ENCODE measurements at places on chromosomes 3 and 15.

GRCh38 chr3:119662604-119663373 is 2.4 kb upstream of the POPDC2 start:
- no peak for DNase-seq

GRCh38 chr3:71413572-71413971 is 170.0 kb downstream of the FOXP1 start:
- no peak for DNase-seq

- no peak for DNase-seq
These were observed 187.5 kb upstream of the HES1 start for GRCh38 chr3:193948459-193948858.

- DNase-seq = no peak
These were observed 40.7 kb downstream of the DENND6A start for GRCh38 chr3:57652203-57652602.

- no peak for DNase-seq
These were observed 88.6 kb downstream of the GTPBP8 start for GRCh38 chr3:113079218-113079961.

DNA sequence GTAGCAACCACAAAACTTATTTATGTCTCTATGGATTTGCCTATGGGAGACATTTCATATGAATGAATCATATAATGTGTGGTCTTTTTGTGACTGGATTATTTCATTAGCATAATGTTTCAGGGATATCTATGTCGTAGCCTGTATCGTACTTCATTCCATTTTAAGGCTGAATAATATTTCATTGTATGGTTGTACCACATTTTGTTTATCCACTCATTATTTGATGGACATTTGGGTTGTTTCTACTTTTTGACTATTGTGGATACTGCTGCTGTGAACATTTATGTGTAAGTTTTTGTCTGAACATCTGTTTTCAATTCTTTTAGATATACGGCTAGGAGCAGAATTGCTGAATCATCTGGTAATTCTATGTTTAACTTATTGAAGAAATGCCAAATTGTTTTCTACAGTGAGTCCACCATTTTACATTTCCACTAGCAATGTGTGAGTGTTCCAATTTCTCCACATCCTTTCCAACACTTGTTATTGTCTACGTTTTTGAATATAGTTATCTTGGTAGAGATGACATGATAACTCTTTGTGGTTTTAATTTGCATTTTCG is 134.4 kb upstream of the DAZL start:
- no peak for DNase-seq

GRCh38 chr15:81256916-81257315 is 60.2 kb downstream of the IL16 start:
- no peak for DNase-seq

DNA sequence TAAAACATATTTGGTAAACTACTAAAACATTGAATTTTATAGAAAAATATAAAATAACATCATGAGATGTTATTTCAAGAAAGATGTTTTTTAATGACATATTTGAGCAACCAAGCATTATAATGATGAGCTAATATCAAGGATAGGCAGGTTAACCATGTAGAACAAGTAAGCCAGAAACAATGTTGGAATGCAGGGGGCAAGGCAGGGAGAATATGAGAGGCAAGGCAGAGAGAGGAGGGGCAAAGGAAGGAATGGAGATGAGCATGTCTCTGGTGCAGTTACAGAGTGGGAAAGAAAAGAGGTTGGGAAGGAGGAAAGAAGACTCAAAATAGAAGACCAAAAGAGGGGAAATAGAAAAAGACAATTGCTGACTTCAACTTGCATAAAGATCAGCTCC is 390.4 kb downstream of the MCTP2 start:
- DNase-seq = no peak

DNA sequence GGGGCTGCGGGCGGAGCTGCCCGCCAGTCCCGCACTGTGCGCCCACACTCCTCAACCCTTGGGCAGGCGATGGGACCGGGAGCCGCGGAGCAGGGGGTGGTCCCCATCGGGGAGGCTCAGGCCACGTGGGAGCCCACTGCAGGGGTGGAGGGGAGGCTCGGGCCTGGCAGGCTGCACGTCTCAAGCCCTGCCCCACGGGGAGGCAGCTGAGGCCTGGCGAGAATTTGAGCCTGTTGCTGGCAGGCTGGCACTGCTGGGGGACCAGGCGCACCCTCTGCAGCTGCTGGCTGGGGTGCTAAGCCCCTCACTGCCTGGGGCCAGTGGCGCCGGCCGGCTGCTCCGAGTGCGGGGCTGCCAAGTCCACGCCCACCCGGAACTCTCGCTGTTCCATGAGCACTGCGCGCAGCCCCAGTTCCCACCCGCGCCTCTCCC is 34.3 kb downstream of the NKIRAS1 start:
- no peak for DNase-seq

DNA sequence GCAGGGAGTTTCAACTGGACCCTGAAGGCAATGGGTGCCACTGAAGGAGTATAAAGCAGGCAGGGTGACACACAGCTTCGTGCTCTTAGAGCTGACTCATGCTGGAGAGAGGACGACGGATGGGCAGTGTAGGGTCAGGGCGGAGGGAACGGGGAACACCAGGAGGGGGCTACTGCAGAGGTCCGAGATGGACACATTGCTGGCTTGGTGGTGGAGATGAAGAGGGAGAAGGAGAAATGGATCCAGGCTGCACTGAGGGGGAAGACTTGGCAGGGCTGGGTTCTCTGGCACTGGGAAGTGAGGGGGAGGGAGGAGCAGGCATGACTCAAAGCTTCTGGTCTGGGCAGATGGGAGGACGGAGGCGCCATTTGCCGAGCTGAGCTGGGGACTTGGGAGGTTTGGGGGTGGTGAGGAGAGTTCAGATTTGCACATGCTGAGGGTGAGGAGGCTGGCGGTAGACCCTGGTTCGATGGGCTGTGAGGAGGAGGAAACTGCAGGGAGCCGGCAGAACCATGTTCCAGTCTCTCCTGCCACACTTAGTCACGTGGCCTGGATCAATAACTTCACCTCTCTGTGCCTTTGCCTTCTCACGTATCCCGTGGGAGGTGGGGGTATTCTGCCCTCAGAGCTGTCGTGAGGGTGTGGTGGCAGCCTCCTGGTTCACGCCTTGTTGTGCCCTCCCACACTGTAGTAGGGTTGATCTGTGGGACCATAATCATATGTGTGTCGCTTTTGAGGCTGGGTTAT is 4.6 kb upstream of the KCTD6 start:
- no peak for DNase-seq

DNA sequence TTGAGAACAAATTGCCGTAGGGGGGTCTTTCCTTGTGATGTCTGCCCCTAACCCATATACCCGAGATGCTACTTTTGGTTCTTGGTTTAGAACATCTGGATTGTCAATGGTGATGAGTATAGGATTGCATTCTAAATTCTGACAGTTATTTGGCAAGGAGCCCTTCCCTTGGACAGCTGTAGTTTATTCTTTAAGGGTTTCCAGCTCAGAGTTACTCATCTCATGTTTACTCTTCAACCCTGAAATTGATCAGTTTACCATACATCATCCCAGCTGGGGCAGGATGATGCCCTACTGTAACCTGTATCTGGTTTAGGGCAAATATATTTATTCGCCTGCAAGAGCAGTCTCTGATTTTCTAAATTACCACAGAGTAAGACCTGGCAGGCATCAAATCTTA is 85.7 kb upstream of the XCR1 start:
- DNase-seq = no peak

GRCh38 chr15:88028024-88028423 is 228.5 kb downstream of the NTRK3 start:
- DNase-seq = no peak

GRCh38 chr3:60989626-60990441 is 261.4 kb downstream of the FHIT start:
- DNase-seq = no peak

DNA sequence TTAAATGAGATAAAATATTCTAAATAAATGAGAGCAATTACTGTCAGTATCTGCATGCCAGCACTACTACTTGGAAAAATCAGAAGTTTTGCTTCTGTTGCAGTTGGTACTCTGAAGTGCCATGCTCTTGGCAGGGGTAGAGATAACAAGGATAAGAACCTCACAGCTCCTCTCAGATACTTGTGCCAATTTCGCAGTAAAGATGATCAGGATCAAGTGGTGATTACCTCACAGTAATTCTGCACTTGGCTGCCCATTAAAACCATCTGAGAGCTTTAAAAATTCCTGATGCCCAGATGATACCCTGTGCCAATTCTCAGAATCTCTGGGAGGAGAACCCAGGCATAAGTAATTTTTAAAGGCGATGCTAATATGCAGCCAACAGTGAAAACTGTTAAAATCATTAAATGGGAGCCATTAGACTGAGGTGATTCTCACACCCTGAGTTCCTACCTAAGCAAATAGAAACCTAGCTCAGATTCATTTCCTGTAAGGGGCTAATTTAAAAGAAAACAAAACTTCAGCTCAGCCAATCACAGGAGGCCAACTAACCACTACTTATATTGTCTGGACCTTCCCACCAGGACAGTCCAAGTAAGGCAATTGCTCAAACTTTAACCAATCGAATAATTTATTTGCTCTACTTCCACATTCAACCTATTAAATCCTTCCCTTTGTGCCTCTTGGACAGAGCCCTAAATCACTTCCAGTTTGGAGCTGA is 171.2 kb downstream of the KCNMB2 start:
- no peak for DNase-seq

DNA sequence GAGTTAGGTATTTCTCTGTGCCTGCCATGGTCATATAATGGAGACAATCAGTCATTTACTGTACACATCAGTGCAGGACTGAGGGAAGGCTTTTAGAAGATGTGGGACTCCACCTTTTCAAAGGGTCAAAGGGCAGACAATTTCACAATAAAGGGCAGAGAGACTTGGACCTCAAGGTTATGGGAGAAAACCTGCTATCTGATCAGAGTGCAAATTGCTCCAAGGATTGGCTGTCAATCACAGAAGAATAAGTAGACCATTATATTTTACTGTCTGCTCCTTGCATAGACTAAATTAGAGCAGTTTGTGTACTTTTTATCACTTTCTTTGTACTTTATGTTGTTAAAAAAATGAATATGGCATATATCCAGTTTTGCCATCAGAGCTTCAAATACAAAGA is 314.9 kb upstream of the ATP11B start:
- no peak for DNase-seq
